ENCODE measurements at places on chromosomes 3 and 15.

DNA sequence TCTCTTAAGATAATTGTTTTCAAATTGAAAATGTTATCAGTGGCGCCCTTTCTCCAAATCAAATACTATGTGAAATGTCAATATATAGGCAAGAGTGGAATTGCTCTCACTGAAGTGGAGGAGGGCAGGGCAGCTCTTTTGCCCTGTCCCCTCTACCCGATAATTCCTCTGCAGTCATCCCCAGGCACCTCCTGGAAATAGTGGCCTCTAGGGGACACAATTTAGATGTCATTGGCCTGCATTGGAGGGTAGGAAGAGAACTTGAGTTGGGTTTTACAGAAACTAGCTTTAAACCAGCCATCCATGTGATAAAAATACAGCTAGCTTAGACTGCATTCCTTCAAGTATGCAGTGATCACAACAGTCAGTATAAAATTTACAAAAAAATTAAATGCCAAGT, 288.9 kb downstream of the EDEM1 start:
- no peak for DNase-seq

DNA sequence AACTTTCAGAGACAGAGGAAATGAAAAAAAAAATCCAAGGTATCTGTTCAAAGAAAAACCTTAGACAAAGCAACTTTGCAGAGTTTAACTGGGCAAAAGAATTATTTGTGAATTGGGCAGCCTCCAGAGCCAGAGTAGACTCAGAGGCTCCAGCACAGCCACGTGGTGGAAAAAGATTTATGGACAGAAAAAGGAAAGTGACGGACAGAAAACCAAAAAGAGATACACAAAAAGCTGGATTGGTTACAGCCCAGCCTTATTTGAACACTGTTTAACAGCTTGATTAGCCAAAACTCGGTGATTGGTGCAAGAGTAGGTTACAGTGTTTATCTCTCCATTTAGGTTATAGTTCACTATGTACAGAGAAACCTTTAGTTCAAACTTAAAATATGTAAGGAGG, 23.7 kb upstream of the GPD1L start:
- no peak for DNase-seq

- no peak for DNase-seq
Observed at GRCh38 chr3:114904633-114905032, 242.5 kb downstream of the ZBTB20 start.

GRCh38 chr15:31344823-31345605, 18.4 kb downstream of the KLF13 start:
- DNase-seq = no peak

DNA sequence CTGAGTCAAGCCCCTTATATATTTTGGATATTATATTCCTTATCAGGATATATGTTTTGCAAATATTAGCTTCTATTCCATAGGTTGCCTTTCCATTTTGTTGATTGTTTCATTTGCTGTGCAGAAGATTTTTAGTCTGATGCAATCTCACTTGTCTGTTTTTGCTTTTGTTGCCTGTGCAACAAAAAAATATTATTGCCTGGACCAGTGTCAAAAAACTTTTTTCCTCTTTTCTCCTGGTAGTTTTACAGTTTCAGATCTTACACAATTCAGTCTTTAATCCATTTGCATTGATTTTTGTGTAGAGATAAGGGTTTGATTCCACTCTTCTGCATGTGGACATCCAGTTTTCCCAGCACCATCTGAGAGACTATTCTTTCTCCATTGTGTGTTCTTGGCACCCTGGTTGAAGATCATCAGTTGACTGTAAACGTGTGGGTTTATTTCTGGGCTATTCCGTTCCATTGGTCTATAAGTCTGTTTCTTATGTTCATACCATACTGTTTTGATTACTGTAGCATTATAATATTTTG, 228.9 kb upstream of the NR2E3 start:
- DNase-seq = no peak

DNA sequence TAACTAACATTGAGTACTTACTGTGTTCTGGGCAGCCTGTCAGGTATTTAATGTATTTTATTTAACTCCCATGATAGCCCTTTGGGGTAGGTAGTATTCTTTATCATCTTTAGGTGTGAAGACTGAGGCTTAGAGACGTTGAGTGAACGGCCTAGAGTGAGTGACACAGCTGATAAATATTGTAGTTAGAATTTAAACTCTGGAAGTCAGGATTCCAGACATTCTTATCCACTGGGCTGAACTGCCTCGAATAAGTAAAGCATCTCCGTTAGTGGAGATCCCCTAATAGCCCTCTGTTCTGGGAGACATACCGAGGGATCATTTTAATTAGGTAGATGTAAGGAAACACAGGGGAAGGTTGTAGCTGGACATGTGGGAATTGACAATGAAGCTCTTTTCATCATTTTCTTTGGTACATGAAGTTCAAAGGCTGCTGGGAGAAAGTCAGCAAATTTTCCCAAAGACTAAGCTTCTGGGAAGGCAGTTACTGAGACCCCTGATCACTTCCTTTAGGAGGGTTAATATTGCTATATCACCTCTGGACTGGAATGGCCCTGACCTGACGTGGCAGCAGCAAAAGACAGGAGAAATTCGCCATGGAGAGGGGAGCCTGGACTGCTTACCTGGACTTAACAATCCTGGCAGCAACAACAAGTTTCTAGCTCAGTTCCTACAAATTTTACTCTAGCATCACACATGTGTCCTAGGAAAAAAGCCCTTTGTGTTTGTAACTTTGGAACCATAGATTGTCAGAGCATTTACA, 11.7 kb upstream of the PDCD6IP start:
- no peak for DNase-seq

All from T-helper 22 cell (primary cell).